ENCODE measurements at places on chromosomes 6 and 20. TPM values are rescaled to one million over a fixed set of nuclear protein-coding genes. Genes with fewer than 3 reads are reported as not detected.

DNA sequence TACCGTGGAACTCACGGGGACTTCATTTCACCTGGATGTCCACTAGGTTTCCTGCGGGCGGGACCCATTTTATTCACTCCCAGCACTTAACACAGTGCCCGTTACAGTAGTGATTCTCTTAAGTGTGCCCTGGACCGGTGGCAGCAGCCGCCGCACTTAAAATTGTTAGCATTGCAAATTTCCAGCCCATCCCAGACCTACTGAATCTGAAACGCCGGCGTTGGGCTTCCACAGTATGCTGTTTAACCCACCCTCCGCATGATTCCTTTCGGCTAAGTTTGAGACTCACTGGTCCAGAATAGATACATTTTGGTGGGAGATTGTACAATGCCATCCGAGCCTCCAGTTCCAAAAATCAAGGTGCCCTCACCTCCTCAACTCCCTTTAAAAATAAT, 967 bp downstream of the SMPDL3A start:
- DNase-seq = no peak

DNA sequence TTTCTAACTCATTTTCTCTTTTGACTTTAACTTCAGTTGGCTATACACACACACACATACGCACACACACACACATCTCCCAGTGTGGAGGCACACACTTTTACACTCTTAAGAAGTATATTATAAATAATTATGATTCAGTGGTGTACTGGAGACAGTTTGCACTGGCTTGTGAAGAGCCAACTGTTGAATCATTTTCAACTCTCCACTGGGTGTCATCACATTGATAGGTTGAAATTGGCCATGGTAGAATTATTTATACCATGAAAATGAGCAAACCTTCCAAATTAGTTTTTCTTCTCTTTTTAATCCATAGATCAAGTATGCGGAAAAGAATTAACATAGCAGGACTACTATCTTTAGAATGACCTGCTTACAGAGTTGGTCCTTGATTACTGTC, 407.1 kb downstream of the BMP2 start:
- DNase-seq = no peak

Gene ADGRG6
- 20.0 TPM for total RNA-seq

DNA sequence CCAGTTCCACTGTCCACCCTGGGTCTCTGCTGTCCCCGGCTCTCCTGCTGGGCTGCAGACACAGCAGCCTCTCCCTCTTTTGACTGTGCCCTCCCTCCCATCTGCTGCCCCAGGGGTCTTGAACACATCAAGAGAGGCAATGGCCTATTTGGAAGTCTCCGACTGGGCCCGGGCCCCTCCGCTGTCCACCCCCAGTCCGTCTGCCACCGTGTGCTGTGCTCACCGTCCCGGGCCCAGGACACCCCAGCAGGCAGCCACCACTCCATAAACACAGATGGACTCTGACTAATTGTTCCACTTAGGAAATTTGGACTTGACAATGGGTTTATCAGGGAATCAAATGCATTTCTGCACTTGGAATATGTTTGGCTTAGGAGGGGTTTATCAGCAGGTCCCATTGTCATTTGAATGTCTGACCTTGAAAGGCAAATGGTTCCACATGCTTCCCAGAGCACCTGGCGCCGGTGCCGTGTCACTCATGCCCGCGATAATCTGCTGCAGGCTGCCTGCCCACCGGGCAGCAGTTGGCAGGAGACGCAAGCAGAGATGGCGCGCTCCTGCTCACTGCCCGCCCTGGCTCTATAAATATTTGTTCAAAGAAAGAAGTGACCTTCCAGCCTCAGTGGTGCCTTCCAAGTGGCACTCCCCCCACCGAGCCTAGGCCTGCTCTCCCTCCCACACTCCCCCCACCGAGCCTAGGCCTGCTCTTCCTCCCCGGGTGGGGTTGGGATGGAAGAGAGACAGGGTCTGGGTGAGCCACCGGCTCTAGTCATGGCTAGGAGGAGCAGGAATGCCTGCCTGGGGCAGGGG, 18.8 kb upstream of the FRMD1 start:
- DNase-seq = no peak

Gene GPX5
- total RNA-seq = not detected

Gene TFAP2C
- total RNA-seq = 9.0 TPM

- no peak for DNase-seq
Measured at GRCh38 chr20:35264755-35265154, 13.2 kb downstream of the MMP24OS start.

DNA sequence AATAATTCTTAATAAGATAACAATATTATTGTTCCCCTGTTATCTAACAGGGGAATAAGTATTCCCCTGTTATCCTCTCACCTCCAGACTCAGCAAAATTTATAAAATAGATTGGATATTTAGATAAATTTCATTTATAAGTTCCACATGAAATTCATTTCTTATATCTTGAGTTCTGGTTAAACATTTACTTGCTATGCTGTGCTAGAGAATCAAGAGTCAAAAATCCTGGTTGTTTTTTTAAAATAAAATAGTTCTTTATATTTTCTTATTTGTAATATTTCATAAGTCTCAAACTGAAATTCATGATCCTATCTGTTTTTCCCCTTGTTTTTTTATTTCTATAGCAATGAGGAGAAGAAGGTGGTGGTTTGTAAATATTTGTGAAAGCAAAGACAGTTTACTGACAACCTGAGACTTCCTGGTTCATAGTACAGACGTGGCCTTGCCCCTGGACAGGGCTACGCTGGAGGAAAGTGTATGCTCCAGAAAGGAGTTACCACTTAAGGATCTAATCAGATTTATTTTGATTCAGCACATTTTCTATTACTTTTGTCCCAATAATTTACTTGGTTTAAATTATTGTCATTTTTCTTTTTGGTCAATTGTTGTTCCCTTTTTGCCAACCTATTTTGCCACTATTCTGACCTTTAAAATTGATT, 37.8 kb upstream of the MARCKS start:
- DNase-seq = peak; percentile 65

DNA sequence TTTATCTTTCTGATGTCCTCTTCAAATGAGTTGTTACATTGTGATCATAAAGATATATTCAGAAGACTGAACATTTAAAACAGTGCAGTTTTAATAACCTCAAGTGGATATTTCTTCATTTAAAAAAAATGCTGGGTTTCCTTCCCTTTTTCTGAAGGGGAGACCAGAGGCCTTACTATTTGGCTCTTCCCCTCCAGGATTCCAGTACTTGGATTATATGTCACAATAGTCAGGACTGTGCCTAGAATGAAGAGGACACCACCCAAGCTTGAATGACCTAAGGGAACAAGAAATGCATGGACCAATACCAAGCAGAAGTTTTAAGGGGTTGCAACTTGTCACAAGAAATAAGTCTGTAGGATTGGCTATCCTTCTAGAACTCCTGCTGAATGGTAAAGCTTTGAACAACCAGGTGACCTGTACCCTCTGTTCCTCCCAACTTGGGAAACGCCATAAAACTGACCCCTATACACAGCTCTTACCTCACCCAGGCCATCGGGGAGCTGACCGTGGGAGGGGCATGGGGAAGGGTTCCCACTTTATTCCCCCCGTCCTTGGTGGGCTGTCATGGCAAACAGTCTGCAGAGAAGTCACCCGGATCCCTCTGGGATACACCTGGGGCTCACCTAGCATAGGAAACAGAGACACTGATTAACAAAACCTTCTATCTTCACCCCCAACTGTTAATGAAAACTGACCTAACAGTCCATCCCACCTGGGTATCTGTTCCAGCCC, 2.0 kb downstream of the FRS3 start:
- DNase-seq = no peak

- no peak for DNase-seq
Measured at GRCh38 chr20:31857861-31858759, 12.2 kb downstream of the DUSP15 start.

Gene KIAA0408
- total RNA-seq = 7.0 TPM

GRCh38 chr20:37729909-37730308, 36.1 kb downstream of the CTNNBL1 start:
- DNase-seq = no peak

Gene RRAGD
- 2.9 TPM for total RNA-seq

DNA sequence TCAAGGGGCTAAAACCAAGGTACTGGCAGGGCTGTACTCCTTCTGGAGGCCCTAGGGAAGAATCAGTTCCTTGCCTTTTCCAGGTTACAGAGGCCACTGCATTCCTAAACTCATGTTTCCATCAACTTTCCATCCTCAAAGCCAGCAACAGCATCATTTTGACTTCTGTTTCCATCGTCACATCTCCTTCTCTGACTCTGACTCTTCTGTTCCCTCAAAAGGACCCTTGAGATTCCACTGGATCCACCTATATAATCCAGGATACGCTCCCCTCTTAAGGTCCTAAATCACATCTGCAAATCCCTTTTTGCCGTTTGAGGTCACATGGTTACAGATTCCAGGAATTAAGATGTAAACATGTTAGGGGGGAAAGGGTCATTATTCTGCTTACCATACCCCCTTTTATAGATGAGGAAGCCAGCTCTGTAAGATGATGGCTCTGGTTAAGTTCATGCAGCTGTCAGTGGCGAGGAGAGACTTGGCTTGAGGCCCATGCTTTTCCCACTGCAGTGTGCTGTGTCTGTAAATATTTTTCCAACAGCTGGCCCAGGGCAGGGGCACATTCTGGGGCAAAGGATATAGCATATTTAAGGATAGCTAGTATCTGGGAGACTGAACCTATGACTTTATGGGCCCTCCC, 114.6 kb downstream of the TNFRSF21 start:
- DNase-seq = peak; percentile 28

- no peak for DNase-seq
Measured at GRCh38 chr6:135750081-135750480, 101.4 kb upstream of the PDE7B start.

DNA sequence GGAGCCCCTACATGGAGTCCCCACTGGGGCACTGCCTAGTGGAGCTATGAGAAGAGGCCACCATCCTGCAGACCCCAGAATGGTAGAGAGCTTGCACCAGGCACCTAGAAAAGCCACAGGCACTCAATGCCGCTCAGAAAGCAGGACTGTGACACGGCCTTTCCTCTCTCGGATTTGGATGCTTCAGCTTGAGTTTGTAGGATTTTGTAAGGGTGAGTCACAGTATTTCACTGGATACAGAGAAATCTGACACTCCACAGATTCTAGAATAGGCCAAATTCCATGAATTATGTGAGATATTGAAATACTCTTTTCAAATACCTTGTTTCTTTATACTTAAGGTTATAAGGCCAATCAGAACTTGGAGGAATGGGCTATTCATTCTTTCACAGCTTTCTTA, 424.5 kb downstream of the HTR1B start:
- DNase-seq = no peak

- DNase-seq = no peak
Measured at GRCh38 chr6:109507490-109508072, 24.6 kb upstream of the ZBTB24 start.

GRCh38 chr6:130183271-130184222, 39.2 kb downstream of the SAMD3 start:
- DNase-seq = no peak

GRCh38 chr20:17761604-17762003, 61.8 kb downstream of the BANF2 start:
- no peak for DNase-seq

Gene XKR7
- total RNA-seq = not detected

Gene CCM2L
- 4.9 TPM for total RNA-seq

Gene BTN2A1
- total RNA-seq = 22.5 TPM

GRCh38 chr6:137969874-137970273, 102.8 kb downstream of the TNFAIP3 start:
- DNase-seq = no peak

DNA sequence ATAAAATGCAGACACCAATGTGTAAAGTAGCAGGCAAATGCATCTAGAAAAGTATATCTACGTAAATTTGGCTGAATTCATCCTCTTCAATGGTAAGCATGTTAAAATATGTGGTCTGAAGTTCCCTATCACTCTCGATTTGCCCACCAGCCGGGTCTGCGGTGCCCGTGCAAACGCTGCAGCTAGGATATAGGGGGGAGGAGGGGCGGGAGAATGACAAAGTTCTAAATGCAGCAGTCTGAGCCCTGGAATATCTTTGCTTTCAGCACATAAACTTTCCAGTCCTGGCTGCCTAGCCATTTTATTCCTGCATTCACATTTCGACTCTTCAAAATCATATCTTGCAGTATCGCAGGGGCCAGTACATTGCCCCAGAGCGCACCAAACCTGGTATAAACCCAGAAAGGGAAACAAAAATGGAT, 708 bp downstream of the NRN1 start:
- DNase-seq = no peak

DNA sequence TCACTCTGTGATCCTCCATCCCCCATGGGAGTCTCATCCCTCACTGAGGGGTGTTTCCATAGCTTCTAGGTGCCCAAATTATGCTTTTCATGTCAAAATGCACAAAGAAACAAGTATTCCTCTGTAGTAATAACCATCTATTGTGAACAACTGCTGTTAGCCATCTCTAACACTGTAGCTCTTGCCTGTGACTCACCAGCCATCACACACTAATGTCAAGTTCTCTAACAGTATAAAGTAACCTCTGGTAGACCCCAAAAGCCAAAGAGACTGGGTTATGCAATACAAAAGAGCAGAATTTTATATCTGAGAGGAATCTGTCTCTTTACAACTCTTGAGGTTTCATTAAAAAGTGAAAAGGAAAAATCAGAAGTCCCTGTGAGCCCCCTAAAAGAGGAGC, 25.4 kb upstream of the IYD start:
- DNase-seq = no peak

Gene DYNLT2
- total RNA-seq = 4.3 TPM

Gene NKX2-2
- 0.82 TPM for total RNA-seq

GRCh38 chr6:22600059-22600458, 30.7 kb downstream of the HDGFL1 start:
- no peak for DNase-seq

Gene TMC2
- total RNA-seq = not detected
